CMK (cell line): ENCODE measurements at places on chromosomes 4 and X.

GRCh38 chrX:66013194-66013816, 26.6 kb downstream of the VSIG4 start:
- DNase-seq: no peak

DNA sequence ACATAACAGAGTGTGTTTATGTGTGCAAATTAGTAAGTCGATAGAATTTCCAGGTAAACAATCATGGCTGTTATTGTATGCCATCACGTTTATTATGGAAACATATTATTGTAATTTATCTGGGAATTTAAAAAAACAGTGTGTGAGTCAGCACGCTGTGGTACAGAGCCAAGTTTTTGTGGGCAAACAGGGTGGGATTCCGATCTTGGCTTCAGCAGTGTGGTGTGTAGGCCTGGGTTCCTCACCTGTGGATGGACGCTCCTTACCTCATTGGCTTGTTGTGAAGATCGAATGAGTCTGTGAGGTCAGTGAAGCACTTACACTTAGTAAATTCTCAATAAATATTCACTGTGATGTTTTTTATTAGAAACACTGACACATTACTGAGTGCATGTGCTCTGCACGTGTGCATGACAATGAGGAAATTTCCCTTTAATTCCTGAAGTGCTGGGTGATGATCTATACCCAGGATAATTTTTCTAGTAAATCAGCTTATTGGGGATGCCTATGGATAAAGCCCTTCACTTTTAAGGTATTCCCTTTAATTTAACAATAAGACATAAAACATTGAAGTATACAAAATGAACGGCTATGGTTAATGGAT, 36.4 kb downstream of the SLIT2 start:
- DNase-seq: no peak

GRCh38 chr4:142544039-142544438, 302.1 kb downstream of the INPP4B start:
- DNase-seq: no peak

- DNase-seq: no peak
Measured at GRCh38 chrX:68726366-68726765, 78.9 kb downstream of the STARD8 start.

DNA sequence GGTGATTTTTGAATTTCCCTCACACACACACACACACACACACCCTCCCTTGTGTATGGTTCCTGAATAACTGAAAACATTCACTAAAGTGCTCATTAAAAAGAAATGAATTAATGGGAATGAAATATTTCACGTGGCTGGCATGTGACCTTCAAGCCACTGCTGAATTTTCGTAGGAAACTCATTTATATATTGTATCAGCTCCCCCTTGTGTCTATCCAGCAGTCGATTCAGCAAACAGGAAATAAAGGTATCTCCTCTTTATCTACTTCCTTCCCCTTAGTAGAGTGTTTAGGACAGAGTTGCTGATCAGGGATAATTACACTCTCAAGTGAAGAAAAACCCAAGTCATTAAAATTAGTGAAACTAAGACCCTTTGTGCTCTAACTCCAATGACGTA, 912.6 kb upstream of the LCORL start:
- DNase-seq: no peak

DNA sequence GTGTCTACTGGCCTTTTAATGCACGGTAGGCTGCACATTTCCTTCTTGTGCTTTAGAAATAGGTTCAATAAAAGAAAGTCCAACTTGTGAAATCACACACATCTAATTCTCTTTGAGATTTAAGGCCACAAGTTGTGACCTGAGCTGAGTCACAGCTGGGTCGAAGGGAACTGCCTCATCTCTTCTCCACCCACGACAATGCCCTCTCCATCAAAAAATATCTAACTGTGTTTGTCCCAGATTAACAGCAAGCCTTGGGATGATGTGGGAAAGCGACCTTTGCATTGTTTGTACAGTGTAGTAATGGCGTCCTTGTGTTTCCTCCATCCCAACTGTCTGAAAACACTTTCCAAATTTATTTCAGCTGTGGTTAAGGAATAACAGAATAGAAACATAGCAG, 168.9 kb downstream of the AMELX start:
- no peak for DNase-seq

DNA sequence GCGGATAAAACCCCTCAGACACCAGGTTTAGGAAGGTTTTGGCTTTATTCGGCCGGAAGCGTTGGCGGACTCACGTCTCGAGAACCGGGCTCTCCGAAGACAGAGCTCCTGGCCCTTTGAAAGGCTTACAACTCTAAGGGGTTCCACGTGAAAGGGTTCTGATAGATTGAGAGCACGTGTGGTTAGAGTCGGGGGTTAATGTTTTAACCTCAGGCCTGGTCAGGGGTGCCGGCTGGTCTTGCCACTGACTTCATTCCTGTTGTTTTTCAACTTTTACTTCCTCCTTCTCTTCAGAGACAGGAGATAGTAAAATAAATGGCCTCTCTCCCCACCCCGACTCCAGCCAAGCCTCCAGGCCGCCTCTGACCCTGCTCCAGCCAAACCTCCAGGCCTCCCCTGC, 4.7 kb upstream of the ASMT start:
- no peak for DNase-seq

- DNase-seq: no peak
Measured at GRCh38 chr4:11799196-11799595, 370.5 kb upstream of the HS3ST1 start.

DNA sequence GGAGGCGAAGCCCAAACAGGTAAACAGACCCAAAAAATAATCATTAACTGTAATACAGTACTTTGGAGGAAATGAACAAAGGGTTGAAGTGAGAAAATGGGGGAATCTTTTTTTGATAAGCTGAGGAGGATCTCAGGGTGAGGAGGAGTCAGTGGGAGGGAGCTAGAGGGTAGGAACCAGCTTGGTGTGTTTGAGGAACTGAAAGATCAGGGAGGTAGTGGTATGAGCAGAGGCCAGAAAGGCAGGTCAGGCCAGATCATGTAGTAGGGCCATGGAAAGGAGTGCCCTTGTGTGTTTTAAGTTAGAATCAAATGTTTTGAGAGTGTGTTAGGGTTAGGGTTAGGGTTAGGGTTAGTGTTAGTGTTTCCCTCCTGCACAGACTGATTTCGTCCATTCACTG, 48.8 kb downstream of the PPP2R2C start:
- DNase-seq: no peak

DNA sequence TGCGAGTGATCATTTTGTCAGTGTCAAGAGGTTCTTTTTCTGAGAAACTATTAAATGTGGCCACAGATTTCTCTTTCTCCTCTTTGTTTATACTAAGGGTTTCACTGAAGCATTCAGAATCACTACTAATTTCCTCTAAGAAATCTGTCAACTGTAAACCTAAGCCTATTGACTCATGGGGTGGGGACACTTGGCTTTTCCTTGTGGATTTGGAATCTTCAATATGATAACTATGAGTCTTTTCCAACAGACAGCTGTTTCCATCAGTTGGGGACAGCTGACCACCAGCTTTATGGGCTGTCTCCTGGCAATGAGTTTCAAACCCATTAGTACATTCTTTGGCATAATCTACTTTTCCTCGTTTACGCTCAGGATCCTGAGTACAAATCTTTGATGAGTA, 13.8 kb downstream of the PGRMC1 start:
- no peak for DNase-seq

DNA sequence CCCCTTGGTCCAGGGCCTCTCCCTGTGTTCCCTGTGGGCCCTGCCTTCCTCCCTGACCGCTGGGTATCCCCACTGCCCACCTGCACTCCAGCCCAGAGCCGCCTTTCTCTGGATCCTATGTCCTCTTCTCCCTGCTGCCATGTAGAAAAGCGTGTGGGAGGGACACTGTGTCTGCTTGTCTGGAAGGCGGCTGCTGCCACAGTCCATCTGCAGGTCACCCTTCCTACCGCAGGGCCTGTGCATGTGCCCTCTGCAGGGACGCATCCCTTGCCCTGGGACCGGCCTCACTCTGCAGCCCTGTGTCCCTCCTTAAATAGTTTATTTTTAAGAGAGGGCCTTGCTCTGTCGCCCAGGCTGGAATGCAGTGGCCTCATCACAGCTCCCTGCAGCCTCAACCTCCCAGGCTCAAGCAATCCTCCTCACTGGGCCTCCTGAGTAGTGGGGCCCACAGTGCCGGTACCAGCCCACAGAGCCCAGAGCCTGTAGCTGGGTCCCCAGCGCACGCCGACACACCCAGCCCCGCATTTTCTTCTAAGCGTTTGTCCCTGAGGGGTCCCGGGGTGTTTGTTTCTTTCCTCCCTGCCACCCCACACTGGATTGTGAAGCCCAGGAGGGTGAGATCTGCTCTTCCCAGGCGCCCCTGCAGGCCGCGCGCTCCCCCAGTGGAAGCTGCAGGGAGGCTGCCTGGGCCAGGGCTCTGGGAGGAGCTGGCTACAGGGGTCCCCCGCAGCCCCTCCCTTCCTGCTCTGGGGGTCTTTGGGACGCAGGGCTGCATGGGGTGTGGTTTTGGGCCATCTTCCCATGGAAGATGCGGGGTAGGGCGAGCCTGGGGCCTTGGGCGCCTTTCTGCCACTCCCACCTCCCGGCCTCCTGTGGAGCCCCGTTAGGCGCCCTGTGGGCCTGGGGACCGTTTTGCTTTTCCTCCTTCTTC, 12.8 kb upstream of the NAT8L start:
- DNase-seq: no peak

GRCh38 chrX:3807906-3808305, 94.5 kb upstream of the PRKX start:
- DNase-seq: no peak

DNA sequence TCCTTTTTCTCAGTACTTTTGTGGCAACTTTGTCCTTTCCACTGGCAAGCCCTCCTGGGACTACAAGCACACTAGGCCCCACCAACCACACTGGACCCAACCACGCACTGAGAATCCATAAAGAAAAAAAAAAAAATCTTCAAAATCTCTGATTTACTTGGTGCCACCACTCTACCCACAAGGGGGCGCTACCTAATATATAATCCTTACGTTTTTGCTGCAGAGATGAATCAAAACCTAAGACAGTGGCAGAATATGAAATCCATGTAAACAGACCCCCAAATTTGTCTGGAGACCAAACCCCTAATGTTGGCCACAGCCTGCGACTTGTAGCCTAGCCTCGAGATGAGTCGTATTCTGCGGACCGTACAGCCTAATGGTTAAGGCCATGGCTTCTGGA, 63.5 kb upstream of the ARHGAP36 start:
- DNase-seq: no peak

DNA sequence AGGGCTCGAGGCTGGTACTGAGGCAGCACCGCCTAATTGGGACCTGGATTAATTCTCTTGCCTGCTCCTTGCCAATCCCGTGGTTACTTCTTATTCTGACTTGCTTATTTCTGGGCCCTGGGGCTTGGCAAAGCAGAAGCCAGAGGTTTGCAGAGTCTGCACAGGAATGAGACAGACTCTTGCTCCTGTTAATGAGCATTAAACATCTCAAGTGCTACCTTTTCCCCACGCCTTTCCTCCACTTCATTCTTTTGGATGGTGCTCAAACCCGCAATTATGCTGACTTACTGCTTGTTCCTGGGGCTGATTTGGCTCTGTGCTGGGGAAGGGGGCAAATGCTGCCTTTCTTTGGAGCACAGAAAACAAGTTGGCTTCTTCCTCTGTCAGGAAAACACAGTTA, 16.5 kb upstream of the STOX2 start:
- DNase-seq: no peak

- no peak for DNase-seq
Measured at GRCh38 chrX:52437212-52437611, 58.4 kb upstream of the XAGE1A start.

- no peak for DNase-seq
Measured at GRCh38 chrX:27997622-27998021, 16.4 kb upstream of the DCAF8L1 start.

- DNase-seq: no peak
Measured at GRCh38 chr4:14883661-14884060, 118.6 kb upstream of the CPEB2 start.

DNA sequence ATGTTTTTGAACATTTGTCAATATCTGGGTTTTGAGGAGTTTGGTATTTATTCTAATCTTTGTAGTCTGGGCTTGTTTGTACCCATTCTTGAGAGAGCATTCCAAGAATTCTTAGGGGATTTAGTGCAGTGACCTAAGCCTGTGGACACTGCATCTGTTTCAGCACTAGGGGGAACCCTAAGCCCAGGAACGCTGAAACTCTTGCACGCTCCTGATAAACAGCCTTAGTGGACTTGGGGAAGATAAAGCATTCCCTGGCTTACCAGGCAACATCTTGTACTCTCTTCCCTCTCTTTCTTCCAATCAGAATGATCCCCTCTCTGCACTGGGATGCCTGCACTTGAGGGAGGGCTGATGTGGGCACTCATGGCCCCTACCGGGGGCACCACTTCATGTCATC, 654.9 kb upstream of the HTR2C start:
- DNase-seq: no peak

- DNase-seq: no peak
Measured at GRCh38 chrX:107288676-107289075, 82.3 kb downstream of the DNAAF6 start.

- no peak for DNase-seq
Measured at GRCh38 chr4:130814896-130815295, 1718.9 kb downstream of the C4orf33 start.

GRCh38 chr4:150080337-150080736, 2.1 kb downstream of the DCLK2 start:
- DNase-seq: no peak

DNA sequence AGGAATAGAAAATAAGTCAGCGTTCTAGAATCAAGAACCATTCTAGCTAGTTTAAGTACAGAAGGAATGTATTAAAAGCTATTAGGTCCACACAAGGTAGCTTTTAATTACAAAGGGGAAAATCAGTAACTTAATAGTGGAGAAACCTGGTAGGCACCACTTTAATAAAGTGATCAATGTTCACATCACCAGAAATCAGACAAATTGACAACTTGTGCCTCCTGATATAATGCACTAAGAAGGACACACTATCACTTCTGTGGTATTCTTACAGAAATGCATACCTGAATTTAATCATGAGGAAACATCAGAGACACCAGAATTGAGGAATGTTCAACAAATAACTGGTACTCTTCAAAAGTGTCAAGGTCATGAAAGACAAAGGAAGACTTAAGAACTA, 54.9 kb downstream of the NYX start:
- DNase-seq: no peak

- DNase-seq: no peak
Measured at GRCh38 chrX:56975611-56976010, 19.7 kb downstream of the SPIN3 start.

DNA sequence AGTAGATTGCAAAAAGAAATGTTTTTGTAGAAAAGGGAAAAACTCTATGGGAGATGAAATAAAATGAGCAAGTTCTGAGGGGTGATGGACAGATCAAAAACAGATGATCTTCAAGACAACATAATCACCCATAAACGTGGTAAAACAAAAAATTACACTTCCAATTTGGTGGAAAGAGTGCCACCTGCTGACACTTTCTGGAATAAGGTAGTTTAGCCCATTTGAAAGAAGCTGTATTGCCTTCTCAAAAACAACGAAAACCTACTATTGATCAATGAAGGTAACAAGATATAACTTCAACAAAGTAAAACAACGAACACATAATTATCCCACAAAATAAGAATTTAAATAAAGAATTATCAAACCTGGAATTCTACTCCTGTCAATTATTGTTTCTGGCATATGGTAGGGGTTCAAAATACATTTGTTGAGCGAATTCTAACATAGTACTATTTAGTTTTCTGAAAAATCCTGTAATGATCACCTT, 2.5 kb downstream of the COQ2 start:
- no peak for DNase-seq
